ENCODE measurements at places on chromosomes 5 and 9.

DNA sequence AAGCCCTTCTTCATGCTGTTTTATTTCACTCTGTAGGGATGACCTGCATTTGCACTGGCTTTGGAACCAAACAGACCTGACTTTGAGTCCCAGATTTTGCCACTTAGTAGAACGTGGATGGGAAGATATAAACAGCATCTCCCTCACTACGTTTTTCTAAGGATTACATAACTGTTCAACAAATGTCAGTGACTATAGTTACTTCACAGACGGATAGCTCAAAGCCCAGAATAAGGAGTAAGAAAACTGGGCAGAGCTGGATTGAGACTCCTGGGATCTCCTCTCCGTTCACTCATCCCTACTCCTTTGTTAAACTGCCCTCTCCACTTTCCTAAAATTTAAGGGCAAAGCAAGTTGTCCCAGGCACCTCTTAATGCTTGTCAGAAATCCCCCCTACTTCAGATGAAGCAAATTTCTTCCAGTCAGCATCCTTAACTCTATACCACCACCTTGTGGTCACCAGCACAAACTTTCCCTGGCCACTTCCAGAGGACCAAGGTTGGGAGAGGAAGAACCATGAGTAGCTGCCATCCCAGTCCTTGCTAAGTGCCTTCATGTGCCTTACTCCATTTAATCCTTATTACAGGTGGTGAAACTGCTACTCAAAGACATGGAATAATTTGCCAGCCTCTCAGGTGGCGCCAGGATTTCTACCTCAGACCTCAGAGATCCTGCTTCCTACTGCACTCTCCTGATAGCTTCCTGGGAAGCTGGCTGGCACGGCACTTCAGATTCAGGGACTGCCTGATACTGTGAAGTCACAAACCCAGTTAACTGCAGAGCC, 38.4 kb downstream of the EGR1 start:
- no peak for DNase-seq

GRCh38 chr5:132451387-132451786, 39.2 kb downstream of the IRF1 start:
- DNase-seq: no peak

DNA sequence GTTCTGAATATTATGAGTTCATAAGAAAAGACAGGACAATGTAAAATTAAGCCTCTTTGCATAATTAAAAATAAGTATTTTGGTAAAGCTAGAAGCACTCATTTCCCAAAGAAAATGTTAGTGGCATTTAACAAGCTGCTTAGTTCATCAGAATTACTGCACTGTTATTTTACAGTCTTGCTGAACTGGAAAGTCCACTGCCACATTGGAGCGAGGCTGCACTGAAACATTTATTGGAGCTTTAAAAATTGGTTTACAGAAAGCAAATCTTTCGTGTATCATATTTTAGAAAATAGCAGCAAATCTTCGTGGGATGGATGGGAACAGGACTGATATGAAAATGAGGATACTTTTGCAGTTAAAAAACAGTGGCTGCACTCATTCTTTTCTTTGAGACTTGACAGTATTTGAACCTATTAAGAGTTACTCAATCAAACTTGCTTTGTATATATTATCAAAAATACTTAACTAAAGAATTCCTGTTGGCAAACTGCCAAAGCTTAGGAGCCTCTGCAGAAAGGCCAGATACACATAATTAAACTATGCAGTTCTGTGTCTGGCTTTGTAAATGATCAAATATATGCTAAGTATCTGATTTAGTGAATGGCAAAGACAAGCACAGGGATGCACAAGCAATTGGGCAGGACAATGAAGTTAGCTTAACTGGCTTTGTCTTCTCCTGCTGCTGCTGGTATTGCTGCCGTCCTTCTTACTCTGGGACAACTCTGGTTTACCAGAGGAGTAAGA, 16.5 kb upstream of the FBXL7 start:
- DNase-seq: no peak

DNA sequence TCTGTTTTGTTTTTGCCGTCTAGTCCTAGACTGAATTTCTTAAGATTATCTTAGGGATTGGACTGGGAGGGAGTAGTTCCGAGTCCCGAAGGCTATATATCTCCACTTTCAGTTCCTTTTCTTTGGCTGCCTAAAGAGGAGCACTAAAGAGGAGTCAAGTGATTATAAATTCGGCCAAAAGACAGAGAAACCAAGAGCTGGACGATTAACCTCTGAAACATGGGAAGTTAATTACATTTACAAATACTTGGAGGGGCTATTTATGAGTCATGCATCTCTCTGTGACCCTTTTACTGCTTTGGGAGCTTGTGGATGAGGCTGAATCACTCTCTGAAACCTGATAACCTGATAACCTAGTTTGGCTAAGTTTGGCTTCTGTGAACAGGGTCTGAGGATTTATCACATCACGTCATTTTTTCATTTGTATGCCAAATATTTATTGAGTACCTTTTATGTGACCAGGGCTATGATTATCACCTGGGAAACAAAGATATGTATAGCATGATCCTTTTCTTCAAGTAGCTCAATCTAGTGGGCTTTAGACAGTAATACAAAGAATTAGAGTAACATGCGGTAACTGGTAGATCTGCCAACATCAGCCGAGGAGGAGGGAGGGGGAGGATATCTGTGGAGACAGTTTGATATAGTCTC, 180.9 kb downstream of the CD180 start:
- DNase-seq: no peak

GRCh38 chr5:165525271-165525670, 2019.9 kb downstream of the MAT2B start:
- no peak for DNase-seq

DNA sequence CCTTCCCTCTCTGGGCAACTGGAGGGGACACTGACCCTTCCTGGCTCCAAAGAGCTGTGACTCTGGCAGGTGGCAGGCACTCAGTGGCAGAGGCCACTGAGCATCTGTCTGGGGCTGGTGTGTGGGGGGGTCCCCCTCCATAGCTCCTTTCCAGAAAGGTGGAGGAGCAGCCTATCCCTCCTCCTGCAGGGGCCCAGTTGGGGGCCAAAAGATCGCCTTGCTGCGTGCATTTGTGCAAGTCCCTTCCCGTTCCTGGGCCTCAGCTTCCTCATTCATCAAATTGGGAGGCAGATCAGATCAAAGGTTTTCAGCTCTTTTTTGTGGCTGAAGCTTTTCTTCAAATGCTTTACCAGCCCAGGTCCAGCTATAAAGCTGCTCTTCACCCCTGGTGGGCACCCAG, 77.7 kb downstream of the NTNG2 start:
- no peak for DNase-seq

GRCh38 chr5:178476531-178476930, 113.7 kb downstream of the COL23A1 start:
- DNase-seq: no peak

DNA sequence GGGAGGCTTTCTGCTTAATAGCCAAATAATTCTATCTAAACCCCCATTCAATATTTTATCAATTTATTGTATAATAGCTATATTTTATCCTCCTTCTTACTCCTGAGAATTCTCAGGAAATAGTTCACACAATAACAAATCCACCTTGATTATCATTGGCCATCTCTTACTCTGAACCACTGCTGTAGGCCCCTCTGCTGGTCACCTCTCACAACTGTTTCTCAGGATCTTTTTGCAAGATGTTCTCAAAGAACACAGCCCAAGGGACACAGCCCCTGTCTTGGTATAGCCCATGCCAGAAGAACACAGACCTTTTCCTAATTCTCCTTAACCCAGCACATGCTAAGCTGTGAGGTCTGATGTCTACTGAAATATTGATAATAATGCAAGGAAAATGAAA, 74.9 kb upstream of the HTR4 start:
- DNase-seq: no peak

DNA sequence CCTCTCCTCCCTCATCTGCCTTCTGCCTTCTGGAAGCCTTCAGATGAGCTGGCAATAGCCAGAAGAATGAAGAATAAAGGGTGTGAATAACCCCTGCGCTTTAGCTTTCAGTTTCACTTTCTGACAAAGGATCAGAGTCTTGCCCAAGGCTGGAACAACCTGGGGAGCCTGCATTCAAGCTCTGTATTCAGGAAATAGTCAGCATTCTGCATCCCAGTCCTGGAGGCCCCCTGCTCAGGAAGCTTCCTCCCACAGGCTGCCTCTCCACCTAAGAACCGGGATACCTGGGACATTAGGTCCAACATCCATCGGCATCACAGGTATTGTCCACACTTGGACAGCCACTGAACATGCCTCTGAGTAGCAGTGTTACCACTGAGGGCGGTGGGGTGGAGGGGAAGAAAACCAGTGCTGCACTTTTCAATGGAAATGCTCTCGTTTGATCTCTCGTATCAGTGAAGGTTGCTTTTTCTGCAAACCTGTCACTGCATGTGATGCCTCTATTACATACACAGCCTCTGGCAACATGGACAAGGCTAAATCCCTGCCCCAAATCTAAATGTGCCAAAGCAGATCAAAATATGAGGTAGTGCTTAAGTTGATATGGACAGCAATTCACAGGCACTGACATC, 39.8 kb upstream of the ACO1 start:
- DNase-seq: no peak

DNA sequence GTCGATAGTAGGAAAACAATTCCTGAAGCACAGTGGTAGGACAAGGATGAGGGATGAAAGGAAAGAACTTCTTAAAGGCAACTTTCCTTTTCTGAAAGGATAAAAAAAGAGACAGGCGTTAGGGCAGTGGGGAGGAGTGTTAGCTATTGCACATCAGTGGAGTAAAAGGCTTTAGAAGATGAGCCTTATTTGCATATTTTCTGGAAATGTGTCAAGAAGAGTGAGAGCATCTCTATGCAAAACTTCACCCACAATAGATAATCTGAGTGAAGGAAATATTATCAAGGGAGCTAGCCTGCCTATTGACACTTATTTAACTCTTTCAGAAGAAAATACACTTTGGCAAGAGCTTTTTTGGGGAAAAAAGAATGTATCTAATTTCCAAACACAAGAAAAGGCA, 151.6 kb downstream of the MACIR start:
- DNase-seq: no peak

GRCh38 chr5:108079753-108080152, 302.1 kb downstream of the FBXL17 start:
- DNase-seq: no peak

GRCh38 chr5:131357739-131358561, 94.1 kb downstream of the CDC42SE2 start:
- DNase-seq: no peak

DNA sequence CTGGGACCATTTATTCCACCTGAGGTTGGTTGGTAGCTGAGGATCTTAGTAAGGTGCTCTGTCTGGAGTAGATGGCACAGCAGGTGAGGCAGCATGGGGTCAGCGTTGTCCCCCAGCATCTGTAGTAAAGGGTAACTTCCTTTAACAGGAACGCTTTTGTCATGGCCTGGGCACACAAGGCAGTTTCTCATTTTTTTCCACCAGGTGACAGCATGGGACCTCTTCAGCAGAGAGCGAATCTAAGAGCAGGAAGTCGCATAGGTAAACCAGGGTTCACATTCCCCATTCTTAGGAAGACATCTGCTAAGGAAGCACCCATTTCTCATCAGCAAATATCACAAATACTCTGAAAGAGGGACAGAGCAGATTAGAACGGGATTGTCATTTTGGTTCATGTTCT, 56.5 kb downstream of the GPR107 start:
- no peak for DNase-seq

- no peak for DNase-seq
Observed at GRCh38 chr5:82100303-82101077, 128.7 kb downstream of the ATG10 start.

GRCh38 chr5:66958980-66959641, 237.5 kb downstream of the CD180 start:
- no peak for DNase-seq

DNA sequence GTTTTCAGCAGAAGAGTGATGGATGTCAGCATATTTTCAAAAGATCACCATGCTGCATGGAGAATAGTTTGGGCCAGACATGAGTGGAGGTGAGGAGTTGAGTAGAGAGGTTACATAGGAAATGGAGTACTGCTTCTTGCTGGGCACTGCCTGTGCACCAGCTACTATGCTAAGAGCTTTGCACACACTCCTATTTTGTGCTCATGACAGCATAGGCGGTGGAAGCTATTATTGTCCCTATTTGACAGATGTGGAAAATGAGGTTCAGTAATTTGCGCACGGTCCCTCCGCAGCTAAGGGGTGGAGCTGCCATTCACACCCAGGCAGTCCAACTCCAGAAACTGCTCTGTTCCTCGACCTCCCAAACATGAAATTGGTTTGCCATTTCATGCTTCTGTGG, 67.8 kb downstream of the ENTREP1 start:
- DNase-seq: no peak

- peak; percentile 20 for DNase-seq
Observed at GRCh38 chr5:115544043-115544435, 536 bp downstream of the FEM1C start.

DNA sequence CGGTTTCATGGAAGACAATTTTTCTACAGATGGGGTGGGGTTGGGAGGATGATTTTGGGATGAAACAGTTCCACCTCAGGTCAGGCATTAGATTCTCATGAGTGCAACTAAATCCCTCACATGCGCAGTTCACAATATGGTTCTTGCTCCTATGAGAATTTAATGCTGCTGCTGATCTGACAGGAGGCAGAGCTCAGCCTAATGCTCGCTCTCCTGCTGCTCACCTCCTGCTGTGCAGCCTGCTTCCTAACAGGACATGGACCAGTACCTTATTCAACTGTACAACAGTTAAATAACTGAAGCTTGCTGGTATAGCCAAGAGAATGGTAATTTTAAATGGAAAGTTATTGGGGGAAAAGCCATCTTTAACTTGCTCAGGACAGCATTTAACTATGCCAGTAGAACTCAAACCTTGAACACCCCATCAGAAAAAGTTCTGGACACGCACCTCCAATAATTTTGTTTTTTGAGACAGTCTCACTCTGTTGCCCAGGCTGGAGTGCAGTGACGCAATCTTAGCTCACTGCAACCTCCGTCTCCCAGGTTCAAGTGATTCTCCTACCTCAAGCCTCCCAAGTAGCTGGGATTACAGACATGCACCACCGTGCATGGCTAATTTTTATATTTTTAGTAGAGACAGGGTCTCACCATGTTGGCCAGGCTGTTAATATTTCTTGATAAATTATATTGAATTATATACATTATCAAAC, 27.7 kb downstream of the HMGCR start:
- DNase-seq: no peak

GRCh38 chr5:115435065-115435777, 109.4 kb downstream of the FEM1C start:
- DNase-seq: no peak

- no peak for DNase-seq
Observed at GRCh38 chr9:127185931-127186781, 63.7 kb upstream of the ANGPTL2 start.

GRCh38 chr9:90459321-90459720, 183.3 kb downstream of the DIRAS2 start:
- DNase-seq: no peak

- no peak for DNase-seq
Observed at GRCh38 chr5:178368274-178368673, 135.7 kb upstream of the PHYKPL start.

- DNase-seq: no peak
Observed at GRCh38 chr5:6251565-6252102, 126.7 kb downstream of the MED10 start.

DNA sequence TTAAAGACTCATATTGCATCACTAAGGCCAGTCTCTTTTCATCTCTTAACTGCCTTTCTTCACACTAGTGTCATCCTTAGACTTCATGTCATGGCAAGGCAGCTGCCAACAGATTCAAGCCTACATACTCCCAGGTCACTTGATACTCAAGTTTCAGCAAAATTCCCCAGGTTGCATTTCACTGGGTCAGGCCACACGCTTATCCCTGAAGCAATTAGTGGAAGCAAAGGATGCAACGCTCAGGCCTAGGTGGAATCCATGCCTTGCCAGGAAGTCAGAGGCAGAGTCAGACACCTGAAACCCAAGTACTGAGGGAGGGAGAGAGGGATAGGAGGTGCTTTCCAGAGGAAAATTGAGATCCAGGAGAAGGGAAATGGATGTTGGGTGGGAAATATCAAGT, 28.9 kb downstream of the YIPF5 start:
- no peak for DNase-seq
